ENCODE measurements at places on chromosomes 3 and 15.

GRCh38 chr3:165641569-165642310 lies 195.5 kb downstream of the BCHE start:
- DNase-seq = no peak

DNA sequence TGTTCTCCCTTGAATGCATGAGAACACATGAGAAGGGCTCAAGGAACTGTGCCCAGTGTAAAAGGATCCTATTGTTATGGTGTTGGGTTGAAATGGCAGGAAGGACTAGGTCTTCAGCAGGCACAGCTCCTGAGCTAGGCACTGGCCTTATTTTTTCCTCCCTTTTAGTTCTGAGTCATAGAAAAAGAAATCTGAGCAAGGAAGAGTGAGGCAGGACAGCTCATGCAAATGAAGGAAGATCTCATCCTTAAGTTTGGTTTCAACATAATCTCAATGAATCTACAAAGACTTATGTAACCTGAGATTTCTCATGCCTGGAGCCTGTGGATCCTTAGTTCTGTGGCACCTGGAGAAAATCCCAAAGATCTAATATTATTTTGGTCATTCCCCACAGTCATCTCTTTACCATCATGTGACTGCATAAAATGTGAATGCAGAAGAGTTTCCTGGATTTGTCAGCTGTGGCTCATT lies 188.6 kb upstream of the TBL1XR1 start:
- DNase-seq = no peak

DNA sequence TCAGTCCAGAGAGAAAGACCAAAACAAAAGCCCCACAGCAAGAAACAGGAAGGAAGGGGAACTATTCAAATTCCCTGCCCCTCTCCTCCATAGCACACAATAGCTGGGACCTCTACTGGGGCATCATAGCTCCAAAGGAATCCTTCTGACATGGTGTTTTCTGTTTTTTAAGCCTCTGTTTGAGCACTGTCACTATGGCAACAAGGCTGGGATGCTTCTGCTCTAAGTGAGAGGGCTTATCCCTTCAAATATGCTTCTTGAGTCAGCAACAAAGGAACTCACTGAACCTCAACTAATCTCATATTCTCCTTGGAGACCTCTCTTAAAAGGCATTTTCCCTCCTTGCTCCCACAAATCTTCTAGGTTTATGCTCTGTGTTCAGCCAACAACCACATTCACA lies 40.5 kb downstream of the MYLK start:
- DNase-seq = no peak

DNA sequence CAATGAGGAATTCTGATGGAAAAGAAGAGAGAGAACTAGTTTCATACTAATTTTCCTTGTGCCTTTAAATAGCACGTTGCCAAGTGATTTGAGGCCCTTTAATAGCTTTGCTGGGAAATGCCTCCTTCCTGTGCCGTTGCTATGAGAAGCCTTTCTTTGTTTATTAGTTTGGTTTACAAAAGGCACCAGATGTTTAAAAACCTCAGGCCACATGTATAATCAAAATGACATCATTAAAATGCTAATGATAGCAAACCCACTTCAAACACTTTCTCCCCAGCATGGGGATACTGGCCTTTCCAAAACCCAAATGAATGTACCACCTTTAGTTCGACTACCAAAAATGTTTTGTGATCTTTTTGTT lies 50.0 kb upstream of the TBC1D23 start:
- DNase-seq = no peak

DNA sequence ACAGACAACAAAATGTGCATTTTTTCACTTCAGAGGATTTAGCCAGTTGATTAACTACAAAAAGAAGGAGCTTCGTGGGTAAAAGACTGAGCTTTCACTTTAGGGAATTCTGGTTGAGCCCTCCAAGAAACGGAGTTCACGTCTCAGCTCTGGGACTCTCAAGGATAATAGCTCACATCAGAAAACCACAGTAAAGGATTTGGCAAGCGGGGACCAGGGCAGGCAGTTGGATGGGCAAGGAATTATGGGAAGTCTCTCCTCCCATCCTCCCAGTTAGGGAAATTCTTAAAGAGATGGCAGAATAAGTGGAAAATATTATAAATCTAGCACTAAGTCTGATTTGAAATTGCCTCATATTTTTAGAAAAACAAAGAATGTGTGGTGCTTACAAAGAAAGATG lies 188.3 kb upstream of the EOMES start:
- DNase-seq = no peak

- no peak for DNase-seq
Measured at GRCh38 chr3:13569201-13569600, 20.3 kb downstream of the FBLN2 start.

GRCh38 chr3:51799879-51800749 lies 21.1 kb upstream of the IQCF6 start:
- DNase-seq = peak; percentile 23

DNA sequence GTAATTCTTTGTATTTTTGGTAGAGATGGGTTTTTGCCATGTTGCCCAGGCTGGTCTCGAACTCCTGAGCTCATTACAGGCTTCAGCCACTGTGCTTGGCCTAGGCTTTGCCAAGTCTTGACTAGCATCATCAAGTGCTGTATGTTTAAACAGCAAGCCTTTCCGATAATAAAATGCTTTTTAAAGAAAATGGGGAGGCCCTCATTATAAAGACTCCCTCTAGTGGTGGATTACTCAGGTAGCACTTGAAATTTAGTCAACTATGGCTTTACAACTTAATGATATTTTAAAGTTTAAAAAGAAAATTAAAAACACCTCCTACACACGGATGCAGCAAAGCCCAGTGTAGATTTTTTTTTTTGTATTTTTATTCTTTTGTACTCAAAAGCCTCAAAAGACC lies 213.6 kb downstream of the GAP43 start:
- DNase-seq = no peak

GRCh38 chr3:61620073-61620472 lies 58.7 kb downstream of the PTPRG start:
- no peak for DNase-seq

GRCh38 chr3:193237030-193237429 lies 4.0 kb upstream of the PLAAT1 start:
- DNase-seq = no peak

All from stimulated activated CD4-positive, alpha-beta T cell treated with anti-CD3 and anti-CD28 coated beads, TNF-alpha, amount 100 ng/mL, for 24 hours (primary cell).